ENCODE measurements at places on chromosomes 4 and X. TPM values are rescaled to one million over a fixed set of nuclear protein-coding genes. Genes with fewer than 3 reads are reported as not detected.
A peak's percentile ranks its signal among the peaks of the same experiment; 100 is the strongest.

- no peaks in the 10 kb centered on the region for H3K27me3 ChIP-seq
- H3K4me1 ChIP-seq: no peaks in the 10 kb centered on the region
- H3K36me3 ChIP-seq: no peaks in the 10 kb centered on the region
- no peak overlapping the region for H3K4me3 ChIP-seq
Observed at GRCh38 chr4:70603856-70604255, 11.8 kb downstream of the AMBN start.

DNA sequence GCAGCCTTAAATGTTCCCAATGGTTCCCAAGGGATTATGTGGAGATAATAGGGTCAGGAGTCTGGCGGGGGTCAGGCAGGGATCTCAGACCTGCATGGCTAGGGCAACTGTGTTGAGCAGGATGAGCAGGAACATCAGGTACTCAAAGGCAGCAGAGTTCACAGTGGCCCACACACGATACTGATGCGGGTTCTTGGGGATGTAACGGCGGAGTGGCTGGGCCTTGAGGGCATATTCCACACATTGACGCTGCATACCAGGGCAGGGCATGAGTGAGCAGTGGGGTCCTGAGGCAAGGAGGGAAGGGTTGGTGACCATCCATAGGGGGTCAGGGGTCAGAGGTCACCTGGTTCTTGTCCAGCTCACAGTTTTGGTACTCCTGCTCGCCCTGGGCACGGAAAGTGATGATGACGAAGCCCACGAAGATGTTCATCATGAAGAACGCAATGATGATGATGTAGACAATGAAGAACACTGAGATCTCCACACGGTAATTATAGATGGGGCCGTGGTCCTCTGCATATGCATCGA, 15.1 kb upstream of the SYP start:
- H3K27me3 ChIP-seq: no peaks in the 10 kb centered on the region
- no peak overlapping the region for H3K27ac ChIP-seq
- no peak for DNase-seq
- H3K4me3 ChIP-seq: no peak overlapping the region
- no peaks in the 10 kb centered on the region for H3K36me3 ChIP-seq

DNA sequence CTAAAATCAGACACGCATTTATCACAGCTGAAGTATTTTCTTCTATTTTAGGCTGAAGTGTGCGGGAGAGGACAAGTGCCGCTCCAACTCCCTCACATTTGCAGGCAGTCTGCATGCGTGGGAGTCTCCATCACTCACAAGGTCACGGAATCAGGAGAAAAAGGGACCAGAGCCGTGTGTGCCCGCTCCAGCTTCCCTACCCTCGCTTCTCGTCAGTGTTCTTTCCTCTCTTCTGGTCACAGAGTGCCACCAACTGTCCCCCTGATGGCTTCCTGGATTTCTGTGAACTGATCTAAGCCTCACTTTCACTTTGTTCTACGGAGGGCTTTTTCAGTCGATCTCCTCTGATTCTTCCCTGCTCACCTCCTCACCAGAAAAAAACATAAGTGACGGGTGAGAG, 407.4 kb upstream of the AADAT start:
- DNase-seq: no peak
- no peak overlapping the region for H3K27ac ChIP-seq
- H3K4me1 ChIP-seq: no peaks in the 10 kb centered on the region
- peak overlapping the region; percentile 37 for H3K4me3 ChIP-seq

GRCh38 chrX:43218198-43218597, 437.9 kb upstream of the MAOA start:
- H3K4me1 ChIP-seq: no peaks in the 10 kb centered on the region
- H3K36me3 ChIP-seq: no peaks in the 10 kb centered on the region
- H3K4me3 ChIP-seq: no peak overlapping the region
- no peak overlapping the region for H3K27ac ChIP-seq
- DNase-seq: no peak

- no peaks in the 10 kb centered on the region for H3K4me1 ChIP-seq
- H3K4me3 ChIP-seq: no peak overlapping the region
- H3K27me3 ChIP-seq: no peaks in the 10 kb centered on the region
- no peak for DNase-seq
Observed at GRCh38 chrX:37453821-37454220, 104.7 kb downstream of the PRRG1 start.

DNA sequence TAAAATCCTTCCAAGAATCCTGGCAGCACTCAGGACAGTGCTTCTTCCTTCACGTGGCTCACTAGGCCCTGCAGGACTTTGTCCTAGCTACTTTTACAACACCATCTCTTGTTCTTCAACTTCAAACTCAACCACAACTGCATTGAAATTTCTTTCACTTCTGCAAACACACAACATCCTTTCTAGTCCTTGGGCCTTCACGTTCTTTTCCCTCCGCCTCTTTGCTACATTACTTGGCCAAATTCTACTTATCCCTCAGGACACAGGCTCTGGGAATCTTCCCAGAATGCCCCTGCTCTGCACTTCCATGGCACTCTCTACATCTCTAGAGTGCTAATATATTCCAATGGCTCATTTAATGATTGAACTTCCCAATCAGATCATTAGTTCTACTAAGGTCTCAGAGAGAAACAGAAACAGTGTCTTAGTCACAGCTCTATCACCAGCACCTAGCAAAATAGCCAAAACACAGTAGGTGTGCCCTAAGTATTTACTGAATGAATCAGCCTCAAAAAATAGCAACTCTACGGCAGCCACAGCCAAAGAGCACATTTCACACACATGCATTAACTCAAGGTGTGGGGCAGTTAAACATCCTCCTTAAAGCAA, 73.3 kb downstream of the MANBA start:
- no peak overlapping the region for H3K4me3 ChIP-seq
- no peaks in the 10 kb centered on the region for H3K27me3 ChIP-seq
- H3K4me1 ChIP-seq: peaks cover 15% of the 10 kb centered on the region

DNA sequence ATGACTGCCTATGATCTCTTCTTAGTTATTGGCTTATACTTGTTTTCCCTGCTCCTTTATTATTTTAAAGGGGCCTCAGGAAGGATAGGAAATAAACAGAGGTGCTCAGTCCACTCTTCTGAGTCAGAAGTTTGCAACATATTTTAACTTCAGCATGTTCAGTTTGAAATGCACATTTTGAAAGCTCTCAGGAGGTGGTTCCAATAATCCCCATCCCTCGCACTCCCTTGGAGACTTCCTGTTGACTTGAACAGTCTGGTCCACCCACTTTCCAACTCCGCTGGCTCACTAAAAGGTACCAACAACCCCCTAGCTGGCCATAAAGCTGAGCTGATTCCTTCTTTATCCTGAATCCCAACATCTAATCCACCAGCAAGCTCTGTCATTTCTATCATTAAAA, 78.3 kb upstream of the DUSP21 start:
- H3K36me3 ChIP-seq: no peaks in the 10 kb centered on the region
- H3K4me1 ChIP-seq: no peaks in the 10 kb centered on the region
- no peaks in the 10 kb centered on the region for H3K27me3 ChIP-seq
- H3K27ac ChIP-seq: no peak overlapping the region

- H3K36me3 ChIP-seq: no peaks in the 10 kb centered on the region
- peak overlapping the region; percentile 65 for H3K4me3 ChIP-seq
- DNase-seq: peak; percentile 78
- peaks cover 13% of the 10 kb centered on the region for H3K4me1 ChIP-seq
Observed at GRCh38 chr4:71187404-71188155, 151.2 kb upstream of the SLC4A4 start.

DNA sequence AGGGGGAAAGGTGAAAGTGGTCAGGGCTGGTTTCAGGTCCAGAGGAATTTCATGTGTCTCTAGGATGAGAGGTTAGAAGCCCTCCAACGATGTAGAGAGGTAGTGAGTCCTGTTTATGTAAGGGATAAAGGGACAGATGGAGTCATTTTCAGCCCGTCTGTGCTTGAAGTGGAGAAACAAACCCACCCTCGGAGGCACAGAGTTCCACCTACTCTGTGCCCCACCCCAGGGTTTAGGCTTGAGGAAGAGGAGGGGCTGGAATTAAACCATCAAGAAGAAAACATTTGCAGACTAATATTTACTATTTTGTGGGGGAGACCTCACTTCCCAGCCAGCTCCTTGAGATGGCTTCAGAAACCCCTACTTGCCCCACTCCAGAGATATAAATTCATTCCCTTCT, 868 bp upstream of the GNL3L start:
- H3K4me3 ChIP-seq: peak overlapping the region; percentile 68
- no peaks in the 10 kb centered on the region for H3K36me3 ChIP-seq
- no peak for DNase-seq
- H3K4me1 ChIP-seq: peaks cover 31% of the 10 kb centered on the region
- no peaks in the 10 kb centered on the region for H3K27me3 ChIP-seq

GLRA3 gene
- 0.04 TPM for polyA plus RNA-seq

Measured in spleen (tissue), 13 donors.